ENCODE measurements at places on chromosomes 5 and 9. TPM values are rescaled to one million over a fixed set of nuclear protein-coding genes. Genes with fewer than 3 reads are reported as not detected.

Gene LCN1
- total RNA-seq = not detected

Gene CD274
- total RNA-seq = not detected

Gene CDKN2A
- total RNA-seq = 0.90 TPM

Gene CDX1
- total RNA-seq = 54.6 TPM

Gene PCDHAC1
- total RNA-seq = 6.3 TPM

Gene ICE1
- 26.5 TPM for total RNA-seq

Gene ARSI
- total RNA-seq = 27.9 TPM

Gene CARTPT
- 3.3 TPM for total RNA-seq

- no peak overlapping the region for H3K4me3 ChIP-seq
- H3K4me1 ChIP-seq = no peaks in the 10 kb centered on the region
- H3K27me3 ChIP-seq = no peaks in the 10 kb centered on the region
Observed at GRCh38 chr5:146273109-146273508, 65.5 kb upstream of the POU4F3 start.

DNA sequence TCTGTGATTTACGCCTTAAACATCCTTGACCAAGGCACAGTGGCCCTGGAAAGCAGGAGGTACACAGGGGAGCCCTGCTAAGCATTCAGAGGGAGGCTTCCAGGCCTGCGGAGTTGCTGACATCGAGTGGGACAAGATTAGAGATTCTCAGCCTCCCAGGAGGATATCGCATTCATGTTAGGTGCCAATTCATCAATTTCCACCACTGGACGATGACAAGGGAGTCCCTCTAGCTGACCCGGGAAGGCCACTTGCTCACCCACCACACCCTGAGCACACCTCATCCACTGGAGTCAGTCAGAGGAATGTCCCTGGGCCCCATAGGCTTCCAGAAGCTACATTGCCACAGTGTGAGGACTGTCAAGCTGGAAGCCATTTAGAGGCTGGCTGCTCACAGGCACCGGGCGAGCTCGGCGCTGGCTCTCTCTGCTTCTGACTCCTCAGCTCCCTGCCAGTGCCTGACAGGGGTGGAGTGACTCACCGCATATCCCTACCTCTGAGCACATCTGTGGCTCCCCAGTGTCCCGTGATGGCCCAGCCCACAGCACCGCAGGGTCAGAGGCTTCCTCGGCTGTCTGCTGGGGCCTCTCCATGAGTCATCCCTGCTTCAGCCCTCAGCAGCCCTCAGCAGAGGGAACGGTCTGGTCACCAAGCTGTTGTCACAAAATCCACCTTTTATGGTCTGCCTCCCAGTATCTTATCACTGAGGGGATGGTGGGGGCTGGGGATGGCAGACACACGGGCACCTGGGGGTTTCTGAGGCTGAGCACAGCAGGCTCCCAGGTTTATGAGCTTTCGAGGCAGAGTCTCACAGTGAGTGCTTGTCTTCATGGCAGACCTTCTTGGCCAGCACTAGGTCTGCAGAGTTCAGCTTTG is 117.5 kb downstream of the ZNF608 start:
- peak; percentile 93 for DNase-seq
- no peak overlapping the region for H3K4me3 ChIP-seq
- H3K4me1 ChIP-seq = peaks cover 18% of the 10 kb centered on the region
- no peaks in the 10 kb centered on the region for H3K27me3 ChIP-seq
- H3K27ac ChIP-seq = peak overlapping the region; percentile 94

DNA sequence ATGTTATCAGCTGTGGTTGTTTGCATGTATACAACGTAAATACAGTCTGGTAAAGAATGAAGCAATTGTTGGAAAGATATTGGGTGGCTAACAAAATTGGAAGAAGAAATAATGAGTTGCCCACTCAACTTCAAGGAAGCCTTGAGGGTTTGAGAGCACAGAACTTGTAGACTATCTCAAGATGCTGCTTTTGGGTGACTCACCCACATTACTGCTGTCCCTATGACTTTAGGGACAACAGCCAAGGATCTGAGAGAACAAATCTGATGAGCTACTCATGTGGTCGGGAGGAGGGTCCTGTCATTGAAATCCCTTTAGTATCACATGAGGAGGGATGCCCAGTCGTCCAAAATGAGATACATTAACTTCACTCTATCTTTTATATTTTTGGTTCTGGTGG is 261.8 kb downstream of the GAS1 start:
- DNase-seq = no peak
- H3K4me3 ChIP-seq = no peak overlapping the region
- no peaks in the 10 kb centered on the region for H3K27me3 ChIP-seq
- no peaks in the 10 kb centered on the region for H3K36me3 ChIP-seq
- no peak overlapping the region for H3K27ac ChIP-seq
- H3K4me1 ChIP-seq = peaks cover 15% of the 10 kb centered on the region

DNA sequence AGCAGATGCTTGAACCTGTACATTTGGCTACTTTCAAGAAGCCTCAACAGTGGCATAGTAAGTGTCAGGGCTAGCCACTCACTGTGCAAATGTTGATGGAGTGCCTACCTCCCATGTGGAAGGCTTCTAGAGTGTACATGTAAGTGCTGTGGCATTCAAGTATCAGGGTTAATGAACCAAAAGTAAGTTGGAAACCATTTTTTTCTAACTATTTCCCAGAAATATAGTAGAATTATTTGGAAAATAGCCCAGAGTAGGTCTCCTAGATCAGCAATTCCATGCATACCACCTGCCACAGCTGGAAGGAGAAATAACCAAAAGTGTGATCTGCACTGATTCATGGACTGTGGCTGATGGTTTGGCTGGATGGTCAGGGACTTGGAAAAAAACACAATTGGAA is 53.3 kb downstream of the FOXD1 start:
- H3K4me1 ChIP-seq = peaks cover 30% of the 10 kb centered on the region
- no peak overlapping the region for H3K27ac ChIP-seq
- H3K27me3 ChIP-seq = no peaks in the 10 kb centered on the region
- H3K4me3 ChIP-seq = no peak overlapping the region
- no peaks in the 10 kb centered on the region for H3K36me3 ChIP-seq

DNA sequence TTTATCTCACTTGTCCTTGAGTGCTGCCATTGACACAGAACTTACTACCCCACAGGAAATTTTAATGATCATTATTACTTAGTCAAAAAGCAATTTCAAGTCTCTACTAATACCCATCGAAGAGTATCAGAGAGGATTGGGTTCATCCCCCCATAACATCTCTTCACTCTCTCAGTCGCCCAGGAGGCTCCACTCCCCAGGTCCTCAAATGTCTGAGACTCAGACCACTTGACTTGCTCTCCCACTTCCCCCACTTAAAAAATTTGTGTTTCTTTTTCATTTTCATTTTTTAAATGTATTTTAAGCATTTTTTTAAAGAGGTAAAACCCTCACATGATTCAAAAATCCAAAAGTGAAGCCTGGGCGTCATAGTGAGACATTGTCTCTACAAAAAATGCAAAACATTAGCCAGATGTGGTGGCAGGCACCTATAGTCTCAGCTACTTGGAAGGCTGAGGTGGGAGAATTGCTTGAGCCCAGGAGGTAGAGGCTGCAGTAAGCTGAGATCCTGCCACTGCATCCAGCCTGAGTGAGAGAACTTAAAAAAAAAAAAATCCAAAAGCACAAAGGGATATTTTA is 56.8 kb upstream of the TRAF1 start:
- H3K27ac ChIP-seq = peak overlapping the region; percentile 1
- no peak overlapping the region for H3K4me3 ChIP-seq
- no peaks in the 10 kb centered on the region for H3K27me3 ChIP-seq
- H3K36me3 ChIP-seq = no peaks in the 10 kb centered on the region
- DNase-seq = no peak

GRCh38 chr9:106860721-106861639 is 2.0 kb upstream of the ZNF462 start:
- H3K4me3 ChIP-seq = peak overlapping the region; percentile 90
- peaks cover 11% of the 10 kb centered on the region for H3K4me1 ChIP-seq
- peak overlapping the region; percentile 96 for H3K27ac ChIP-seq

DNA sequence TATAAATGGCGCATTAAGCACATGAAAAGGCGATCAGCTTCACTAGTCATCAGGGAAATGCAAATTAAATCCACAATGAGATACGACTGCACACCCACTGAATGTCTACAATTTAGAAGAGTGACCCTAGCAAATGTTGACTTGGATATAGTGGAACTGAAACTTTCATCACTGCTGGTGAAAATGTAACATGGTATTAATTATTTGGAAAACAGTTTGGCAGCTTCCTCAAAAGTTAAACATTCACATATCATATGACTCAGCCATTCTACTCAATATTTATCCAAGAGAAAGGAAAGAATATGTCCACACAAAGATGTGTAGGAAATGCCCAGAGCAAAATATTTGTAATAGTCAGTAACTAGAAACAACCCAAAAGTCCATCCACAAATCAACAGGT is 146.5 kb downstream of the LPAR1 start:
- no peaks in the 10 kb centered on the region for H3K36me3 ChIP-seq
- H3K4me1 ChIP-seq = no peaks in the 10 kb centered on the region
- no peak overlapping the region for H3K27ac ChIP-seq
- no peaks in the 10 kb centered on the region for H3K27me3 ChIP-seq

DNA sequence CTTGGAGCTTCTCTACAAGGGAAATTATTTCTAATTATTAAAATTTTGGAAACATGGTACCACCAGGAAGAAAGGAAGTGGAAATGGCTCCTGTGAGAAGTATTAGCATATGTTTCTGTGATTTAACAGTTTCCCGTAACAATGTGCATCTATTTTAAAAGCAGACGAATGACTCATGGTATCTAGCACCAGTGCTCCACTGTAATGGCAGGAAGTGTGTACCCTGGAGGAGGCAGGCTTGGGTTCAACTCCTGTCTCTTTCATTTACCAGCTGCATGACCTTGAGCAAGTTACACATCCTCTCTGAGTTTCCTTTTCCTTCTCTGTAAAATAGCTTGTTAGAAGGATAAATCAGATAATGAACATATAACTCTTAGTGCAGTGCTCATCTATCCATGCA is 41.0 kb upstream of the ANGPTL2 start:
- no peaks in the 10 kb centered on the region for H3K27me3 ChIP-seq
- H3K27ac ChIP-seq = no peak overlapping the region
- no peak for DNase-seq
- H3K36me3 ChIP-seq = no peaks in the 10 kb centered on the region
- H3K4me3 ChIP-seq = no peak overlapping the region

DNA sequence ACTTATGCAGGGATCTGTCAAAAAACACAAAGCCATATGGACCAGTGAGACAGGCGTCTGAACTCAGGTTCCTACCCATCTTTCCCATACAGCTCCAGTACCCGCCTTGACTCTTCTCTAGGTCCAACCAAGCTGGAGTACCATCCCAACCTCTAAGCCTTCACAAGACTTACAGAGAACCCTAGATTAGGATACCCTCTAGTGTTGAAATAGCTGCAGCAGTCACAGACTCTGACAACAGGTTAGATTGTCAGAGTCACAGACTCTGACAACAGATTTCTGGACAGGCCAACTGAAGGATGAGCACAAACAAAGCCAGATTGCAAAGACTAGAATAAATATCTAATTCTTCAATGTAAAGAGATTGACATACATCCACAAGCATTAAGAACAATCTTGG is 266.1 kb downstream of the GRIA1 start:
- H3K4me3 ChIP-seq = no peak overlapping the region
- no peaks in the 10 kb centered on the region for H3K27me3 ChIP-seq
- H3K4me1 ChIP-seq = no peaks in the 10 kb centered on the region
- DNase-seq = no peak
- H3K36me3 ChIP-seq = no peaks in the 10 kb centered on the region
- H3K27ac ChIP-seq = no peak overlapping the region

DNA sequence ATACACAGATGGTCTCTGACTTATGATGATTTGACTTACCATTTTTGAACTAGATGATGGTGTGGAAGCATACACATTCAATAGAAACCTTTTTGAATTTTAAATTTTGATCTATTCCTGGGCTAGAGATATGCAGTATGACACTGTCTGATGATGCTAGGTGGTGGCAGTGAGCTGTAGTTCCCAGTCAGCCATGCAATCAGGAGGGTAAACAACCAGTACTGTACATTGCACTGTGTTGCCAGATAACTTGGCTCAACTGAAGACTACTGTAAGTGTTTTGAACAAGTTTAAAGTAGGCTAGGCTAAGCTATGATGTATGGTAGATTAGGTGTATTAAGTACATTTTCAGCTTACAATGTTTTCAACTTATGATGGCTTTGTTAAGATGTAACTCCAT is 859.1 kb upstream of the ARRDC3 start:
- no peak overlapping the region for H3K27ac ChIP-seq
- H3K4me1 ChIP-seq = no peaks in the 10 kb centered on the region
- no peak overlapping the region for H3K4me3 ChIP-seq
- DNase-seq = no peak

- DNase-seq = no peak
- no peak overlapping the region for H3K4me3 ChIP-seq
- H3K4me1 ChIP-seq = no peaks in the 10 kb centered on the region
- no peak overlapping the region for H3K27ac ChIP-seq
Observed at GRCh38 chr5:73205305-73205704, 32.3 kb downstream of the TMEM174 start.

DNA sequence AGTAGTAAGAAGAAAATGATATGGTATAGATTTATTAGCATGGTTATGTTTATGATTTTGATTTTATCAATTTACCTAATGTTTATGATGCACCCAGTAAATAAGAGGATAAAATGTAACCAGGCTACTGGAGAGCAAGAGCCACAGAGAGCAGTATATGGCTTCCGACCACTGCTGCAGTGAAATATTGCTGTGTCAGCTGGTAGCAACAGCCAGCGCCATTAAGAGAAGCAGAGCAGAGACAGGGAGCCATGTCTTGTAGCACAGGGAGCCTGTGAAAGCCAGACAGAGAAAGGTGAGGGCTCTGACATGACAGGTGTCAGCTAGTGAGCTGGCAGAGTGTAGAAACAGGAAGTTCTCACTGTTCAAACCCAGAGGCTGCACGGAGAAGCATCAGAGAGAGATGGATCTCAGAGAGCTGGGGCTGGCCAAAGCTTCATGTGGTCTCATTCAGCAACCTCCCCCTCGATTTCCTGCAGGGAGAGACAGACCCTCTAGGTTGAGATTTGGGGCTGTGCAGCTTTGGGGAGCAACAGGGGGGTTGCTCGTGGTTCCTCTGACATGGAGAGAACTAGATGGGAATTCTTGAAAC is 202.1 kb downstream of the MED10 start:
- no peak overlapping the region for H3K4me3 ChIP-seq
- H3K27ac ChIP-seq = no peak overlapping the region
- H3K27me3 ChIP-seq = no peaks in the 10 kb centered on the region
- no peak for DNase-seq

DNA sequence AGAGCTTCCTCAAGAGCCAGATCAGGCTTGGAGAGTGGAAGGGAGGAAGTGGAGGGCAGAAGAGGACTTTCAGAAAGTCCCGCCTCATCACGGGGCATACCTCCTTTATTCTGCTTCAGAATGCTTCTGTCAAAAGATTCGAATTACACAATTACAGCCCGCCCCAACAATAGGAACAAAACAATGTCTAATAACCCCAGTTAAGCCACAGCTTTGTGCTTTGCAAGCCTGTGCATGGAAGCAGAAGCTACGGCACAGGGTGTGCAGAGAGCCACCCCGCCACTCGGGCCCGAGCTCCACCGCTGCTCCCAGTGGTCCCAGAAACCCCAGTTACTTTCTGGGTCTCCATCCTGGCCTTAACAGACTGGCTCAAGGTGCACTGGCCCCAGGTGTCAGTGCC is 23.5 kb downstream of the HNRNPH1 start:
- H3K27me3 ChIP-seq = no peaks in the 10 kb centered on the region
- H3K36me3 ChIP-seq = no peaks in the 10 kb centered on the region
- no peak for DNase-seq
- H3K4me1 ChIP-seq = no peaks in the 10 kb centered on the region
